NCI-H82 (cell line): ENCODE measurements at places on chromosomes 3 and 15.
A peak's percentile ranks its signal among the peaks of the same experiment; 100 is the strongest.

- no peak for DNase-seq
Observed at GRCh38 chr15:95972041-95972553, 358.4 kb upstream of the NR2F2 start.

- no peak for DNase-seq
Observed at GRCh38 chr3:155639462-155640055, 105.3 kb downstream of the PLCH1 start.

- DNase-seq: no peak
Observed at GRCh38 chr3:10366651-10367101, 45.8 kb upstream of the SEC13 start.

DNA sequence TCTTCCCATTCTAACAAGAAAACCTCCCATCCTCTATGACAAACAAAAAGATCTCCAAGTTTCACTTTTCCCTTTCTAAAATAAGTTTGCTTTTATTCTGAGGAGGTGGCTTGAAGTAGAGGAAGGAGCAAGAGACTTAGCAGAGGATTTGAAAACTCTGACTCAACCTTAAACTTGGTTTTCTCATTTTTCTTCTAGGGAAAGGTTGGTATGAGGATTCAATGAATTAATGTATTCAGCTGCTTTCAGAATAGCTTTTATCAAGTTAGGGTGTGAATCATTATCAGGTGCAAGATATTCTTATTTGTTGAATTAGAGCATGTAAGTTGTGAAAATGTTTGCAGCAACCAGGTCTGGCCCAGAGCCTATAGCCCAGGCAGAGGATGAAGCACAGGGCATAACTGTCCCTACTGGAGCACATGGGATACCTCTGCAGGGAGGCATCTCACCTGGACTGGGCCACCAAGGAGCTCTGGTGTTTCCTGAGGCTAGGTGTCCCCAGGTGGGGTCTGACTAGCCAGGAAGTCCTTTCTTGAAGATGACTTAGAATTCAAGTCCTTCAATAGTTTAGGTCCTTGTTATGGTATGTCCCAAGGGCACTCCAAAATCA lies 42.3 kb downstream of the SATB1 start:
- DNase-seq: no peak

- DNase-seq: no peak
Observed at GRCh38 chr3:28287046-28287445, 45.6 kb downstream of the CMC1 start.

- peak; percentile 32 for DNase-seq
Observed at GRCh38 chr3:85783291-85783690, 824.5 kb downstream of the CADM2 start.

DNA sequence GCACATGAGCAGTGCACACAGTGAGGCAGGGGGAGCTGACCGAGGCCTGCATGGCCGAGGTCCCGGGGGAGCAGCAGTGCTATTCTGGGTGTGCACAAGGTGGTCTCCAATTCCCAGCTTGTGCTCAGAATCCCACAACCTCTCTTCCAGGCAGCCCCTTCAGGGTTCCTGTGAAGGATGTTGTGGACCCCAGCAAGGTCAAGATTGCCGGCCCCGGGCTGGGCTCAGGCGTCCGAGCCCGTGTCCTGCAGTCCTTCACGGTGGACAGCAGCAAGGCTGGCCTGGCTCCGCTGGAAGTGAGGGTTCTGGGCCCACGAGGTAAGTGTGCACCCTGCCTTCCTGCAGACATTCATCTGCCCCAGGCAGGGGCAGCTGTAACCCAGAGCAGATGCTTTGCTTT lies 80.2 kb downstream of the DNASE1L3 start:
- no peak for DNase-seq

DNA sequence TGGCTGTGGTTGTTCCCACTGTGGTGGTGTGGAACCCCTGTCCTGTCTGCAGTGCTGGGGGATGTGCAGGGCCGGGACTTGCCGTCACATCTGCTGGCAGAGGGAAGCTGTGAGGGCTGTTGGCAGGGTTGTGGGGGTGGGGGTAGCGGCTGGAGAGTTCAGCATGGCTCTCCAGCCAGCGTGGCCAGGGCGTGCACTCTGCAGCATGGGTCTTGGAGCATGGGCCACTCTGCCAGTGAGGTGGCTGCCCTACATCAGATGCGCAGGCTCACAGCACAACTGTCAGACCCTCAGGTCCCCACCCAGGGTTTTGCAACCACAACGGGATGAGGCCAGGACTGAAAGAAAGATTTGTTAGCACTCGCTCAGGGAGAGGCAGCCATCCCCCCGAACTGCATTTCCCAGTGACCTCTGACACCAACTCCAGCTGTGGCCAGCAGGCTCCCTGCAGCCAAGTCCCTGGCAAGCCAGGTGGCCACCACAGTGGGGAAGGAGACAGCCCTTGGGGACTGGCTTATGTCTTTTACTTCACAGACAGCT lies 237.7 kb upstream of the LYSMD4 start:
- DNase-seq: no peak

GRCh38 chr3:60147249-60147950 lies 1097.6 kb upstream of the CFAP20DC start:
- DNase-seq: no peak

- DNase-seq: no peak
Observed at GRCh38 chr3:179580992-179581391, 18.3 kb downstream of the ACTL6A start.

DNA sequence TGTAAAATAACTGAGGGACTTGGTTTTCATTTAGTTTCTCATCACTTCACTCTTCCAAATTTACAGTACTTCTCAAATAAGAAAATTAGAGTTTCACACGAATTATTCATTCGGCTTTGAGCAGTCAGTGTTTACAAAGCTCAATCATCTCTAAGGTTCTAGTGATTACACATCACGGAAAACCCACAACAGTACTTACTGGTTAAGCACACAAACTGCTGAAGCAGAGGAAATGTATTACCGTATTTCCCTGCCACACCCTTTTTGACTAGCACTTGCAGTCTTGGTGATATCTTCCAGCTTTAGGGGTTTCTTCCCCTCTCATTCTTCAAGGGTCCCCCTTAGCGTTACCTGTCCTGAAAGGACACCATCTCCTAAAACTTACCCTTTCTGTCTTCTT lies 164.8 kb upstream of the CDIN1 start:
- no peak for DNase-seq

DNA sequence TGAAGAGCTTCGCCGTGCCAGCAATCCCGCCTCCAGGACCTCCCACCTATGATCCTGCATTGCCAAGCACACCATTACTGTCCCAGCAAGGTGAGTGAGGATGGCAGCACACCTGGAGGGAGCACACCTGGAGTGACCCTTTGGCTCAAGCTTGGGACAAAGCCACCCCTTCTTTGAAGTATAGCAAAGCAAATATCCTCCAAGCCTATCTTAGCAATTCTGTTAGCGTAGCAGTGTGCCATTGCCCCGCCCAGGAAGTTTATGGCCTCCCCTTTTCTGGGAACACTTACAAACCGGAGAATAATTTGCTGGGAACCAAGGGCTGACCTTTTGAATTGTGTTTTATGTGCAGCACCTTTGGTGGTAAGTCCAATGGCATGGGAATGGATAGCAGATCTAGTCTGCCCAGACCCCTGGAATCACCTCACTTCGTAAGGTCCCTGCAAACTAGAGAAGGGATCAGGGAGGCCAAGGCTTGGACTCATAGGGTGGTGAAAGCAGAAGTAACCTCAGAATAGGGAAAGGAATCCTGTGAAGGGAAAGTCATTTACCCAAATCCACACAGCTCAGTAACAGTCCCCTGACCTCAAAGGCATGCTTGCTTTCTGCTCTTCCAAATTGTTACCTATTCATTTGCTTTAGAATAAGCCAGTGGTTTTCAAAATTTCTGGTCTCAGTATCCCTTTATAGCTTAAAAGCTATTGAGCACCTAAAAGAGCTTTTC lies 70.1 kb downstream of the HCN4 start:
- no peak for DNase-seq

DNA sequence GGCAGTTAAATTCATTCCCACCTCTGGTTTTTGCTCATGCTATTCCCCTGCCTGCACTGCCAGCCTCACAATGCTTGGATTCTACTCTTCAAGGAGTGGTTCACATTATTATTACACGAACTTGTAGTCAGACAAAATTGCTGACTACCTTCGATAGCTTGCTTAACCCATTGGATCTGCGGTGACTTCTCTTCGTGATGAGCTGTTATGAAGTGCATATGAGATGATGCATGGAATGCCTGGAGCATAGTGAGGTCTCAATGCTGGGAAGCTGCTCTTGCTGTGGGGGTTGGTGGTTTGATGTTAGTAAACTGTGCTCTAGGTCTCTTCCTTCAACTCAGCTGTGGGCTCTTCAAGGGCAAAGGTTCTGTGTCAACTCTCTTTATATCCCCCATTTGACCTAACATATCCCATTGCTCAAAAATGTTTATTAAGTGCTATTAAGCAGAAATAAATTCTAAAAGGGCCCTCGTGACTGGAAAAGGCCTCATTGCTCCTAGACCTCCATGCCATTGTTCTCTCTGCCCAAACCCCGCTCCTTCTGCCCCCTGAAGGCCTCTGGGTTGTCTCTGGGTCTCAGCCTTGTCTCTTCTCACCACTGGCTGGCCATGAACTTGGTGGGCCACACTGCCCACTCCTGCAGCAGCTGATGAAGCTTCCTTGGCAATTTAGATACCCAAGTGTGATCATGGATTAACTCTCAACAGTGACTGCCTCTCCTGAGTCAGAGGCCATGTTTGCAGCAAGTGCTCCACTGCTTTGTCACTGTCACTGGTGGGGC lies 4.5 kb upstream of the SLCO2A1 start:
- DNase-seq: no peak

DNA sequence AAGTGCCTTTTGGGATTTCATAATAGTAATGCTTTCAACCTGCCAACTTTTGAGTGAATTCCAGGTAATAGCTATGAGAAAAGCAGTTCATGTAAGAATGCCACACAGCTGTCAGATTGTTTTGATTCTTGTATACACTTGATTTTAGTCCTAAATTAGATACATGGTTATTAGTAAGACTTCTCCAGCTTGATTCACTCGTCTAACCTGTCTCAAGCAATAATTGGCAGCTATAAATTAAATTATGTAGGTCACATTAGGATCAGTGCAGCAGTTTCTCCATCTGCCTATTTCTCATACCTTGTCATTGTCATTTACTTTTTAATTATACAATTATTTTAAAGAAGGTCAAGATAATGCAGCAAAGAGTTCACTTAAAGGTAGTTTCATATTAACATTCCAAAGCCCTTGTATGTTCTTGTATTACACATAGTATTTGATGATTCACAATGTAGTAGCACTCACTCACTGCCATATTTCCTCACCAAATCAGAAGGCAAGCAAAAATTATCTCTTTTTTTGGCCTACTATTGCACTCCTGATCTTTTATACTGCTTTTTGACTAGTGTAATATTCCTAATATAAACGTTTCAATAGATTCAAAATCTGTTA lies 10.9 kb upstream of the CRYBG3 start:
- peak; percentile 30 for DNase-seq

DNA sequence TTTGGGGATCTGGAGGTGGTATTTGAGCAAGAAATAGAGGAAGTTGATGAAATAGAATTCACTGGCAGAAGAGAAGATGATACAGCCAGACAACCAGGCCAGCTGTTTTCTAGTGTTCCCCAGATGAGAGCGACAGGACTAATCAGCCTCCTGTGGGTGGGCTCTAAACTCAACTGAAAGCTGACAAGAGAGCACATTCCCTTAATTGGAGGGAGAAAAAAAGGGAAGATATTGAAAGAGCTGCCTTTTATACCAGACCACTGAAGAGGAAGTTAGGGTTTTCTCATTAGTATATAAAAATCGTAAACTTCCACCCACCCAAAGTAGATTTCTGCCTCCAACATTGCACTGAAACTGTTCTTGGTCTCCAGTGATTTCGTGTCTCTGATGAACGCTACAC lies 6.5 kb upstream of the TM4SF19 start:
- no peak for DNase-seq

- DNase-seq: no peak
Observed at GRCh38 chr3:98008855-98009254, 26.3 kb downstream of the GABRR3 start.

DNA sequence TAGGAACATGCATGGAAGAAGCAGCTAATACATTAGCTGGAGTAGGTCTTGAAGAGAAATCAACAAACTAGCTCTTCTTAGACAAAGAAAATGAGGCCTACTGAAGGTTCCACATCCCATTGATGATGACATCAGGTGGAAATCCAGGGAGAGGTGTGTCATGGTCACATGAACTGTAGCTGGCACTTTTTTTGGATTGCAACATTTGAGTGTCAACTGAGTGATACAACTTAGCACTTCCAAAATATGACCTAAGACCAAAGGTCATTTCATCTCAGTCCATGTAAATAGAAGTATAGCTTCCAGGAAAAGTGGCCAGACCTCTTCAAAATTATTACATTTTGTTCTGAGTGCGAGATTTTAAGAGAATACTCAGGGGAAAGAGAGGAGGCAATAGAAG lies 117.2 kb upstream of the MEIS2 start:
- no peak for DNase-seq

DNA sequence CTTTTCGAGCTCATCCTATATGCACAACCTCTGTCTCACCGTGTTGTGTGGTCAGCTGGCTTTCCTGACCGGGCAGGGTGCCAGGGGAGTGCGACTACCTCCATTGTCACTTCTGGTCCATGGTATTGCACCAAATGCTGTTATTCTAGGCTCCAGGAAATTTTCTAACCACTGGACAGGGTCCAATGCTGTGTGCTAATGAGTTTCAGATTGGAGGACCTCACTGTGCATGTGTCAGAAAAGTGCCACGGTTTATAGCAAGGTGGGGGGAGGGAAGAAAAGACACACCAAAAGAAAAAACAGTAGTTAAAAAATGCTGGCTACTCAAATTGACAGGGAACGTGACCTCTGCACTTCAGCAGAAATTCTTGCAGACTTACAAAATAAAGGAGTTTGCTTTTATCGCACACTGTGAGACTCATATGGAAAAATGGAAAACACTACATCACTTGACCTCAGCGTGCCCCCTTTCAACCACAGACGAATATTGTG lies 480.1 kb downstream of the FOXP1 start:
- DNase-seq: no peak

DNA sequence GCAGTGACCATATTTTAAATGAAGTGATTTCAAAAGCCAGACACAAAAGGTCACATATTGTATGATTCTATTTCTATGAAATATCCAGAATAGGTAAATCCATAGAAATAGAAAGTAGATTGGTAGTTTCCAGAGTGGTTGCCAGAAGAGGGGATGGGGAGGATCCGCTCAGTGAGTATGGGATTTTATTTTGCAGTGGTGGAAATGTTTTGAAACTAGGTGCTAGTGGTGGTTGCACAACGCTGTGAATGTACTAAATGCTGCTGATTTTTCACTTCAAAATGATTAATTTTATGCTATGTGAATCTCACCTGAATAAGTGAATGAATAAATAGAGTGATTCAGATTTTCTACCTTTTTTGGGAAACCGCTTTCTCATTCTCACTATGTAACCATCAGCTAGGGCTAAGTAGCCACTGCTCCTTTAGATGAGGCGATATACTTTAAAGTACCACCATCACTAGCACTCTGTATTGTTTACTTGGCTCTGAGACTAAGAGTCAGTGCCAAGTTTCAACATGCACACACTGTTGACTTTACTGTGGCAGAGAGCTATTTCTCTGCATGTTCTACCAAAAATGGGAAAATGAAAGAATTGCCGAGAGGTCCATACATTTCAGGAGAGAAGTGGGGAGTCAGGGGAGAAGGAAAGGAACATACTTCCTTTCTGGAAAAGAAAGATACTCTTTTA lies 90.7 kb upstream of the GOLIM4 start:
- no peak for DNase-seq
